ENCODE measurements at places on chromosomes 3 and 15.

GRCh38 chr15:85742186-85742821, 52.4 kb downstream of the KLHL25 start:
- no peak for DNase-seq

DNA sequence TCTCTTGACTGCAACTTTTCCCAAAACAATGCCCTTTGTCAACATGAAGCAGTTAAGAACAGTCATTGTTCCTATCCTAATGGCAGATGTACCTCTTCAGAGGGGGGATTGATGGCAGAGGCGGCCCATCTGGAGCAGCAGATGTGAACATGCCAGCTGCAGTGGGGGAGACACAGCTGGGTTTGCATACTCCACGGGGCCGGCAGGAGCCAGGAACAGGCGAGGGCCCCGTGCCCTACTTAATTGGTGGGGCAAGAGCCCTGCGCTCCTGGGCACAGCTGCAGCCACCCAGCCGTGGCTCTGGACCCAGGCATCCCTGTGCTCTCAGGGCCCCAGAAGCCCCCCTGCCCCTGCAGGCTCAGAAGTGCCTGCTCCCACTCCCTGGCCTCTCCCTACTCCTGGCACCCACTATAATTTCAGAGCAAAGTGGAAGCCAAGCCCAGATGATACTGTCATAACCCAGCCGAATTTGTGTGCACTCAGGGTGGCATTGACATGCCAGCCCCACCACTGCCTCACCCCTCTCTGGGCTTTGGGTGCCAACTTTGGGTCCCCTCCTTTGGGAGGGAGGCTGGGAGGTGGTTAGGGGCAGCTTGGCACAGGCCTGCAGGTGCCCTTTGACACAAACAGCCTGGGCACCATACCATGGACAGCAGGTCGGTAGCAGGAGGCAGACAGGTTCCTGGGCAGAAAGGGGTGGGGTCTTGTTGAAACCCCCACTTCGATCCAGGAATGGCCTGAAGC, 34.6 kb downstream of the ROPN1B start:
- DNase-seq: no peak

- no peak for DNase-seq
Observed at GRCh38 chr15:85045615-85046014, 64.0 kb downstream of the PDE8A start.

GRCh38 chr3:23723141-23723540, 82.6 kb upstream of the UBE2E1 start:
- no peak for DNase-seq

DNA sequence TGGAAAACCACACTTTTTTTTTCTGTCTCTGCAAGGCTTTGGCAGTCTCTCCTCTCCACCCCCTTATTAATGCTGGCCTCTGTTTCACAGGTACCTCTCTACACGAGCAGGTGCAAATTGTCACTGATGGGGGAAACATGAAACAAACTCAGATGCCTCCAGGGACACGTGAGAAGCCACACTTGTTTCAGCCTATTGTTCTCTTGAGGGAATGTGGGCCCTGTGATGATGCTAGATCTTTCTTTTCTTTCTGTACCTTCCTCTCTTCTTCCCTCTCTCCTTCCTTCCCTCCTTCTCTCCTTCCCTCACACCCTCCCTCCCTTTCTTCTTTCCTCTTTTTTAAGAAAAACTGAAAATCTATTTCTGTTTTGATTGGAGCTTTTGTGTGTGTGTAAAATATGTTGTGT, 5.7 kb upstream of the BLM start:
- no peak for DNase-seq

GRCh38 chr3:40179016-40179415, 130.5 kb upstream of the EIF1B start:
- DNase-seq: no peak

DNA sequence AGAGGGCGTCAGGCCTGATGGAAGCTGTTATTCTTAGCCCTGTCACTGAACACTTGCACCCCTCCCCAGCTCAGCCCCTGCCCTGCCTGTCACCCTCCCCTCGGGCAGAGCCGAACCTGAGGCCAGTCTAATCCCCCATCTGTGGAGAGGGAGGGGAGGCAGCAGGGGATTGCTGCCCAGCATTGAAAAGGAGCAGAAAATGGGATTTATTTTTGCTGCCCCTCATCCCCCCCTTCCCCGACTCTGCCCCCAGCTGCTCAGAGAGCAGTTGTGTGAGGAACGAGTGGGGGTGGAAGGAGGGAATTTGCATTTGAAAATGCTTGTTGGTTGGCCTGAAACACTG, 71.6 kb downstream of the EPHB3 start:
- no peak for DNase-seq

- no peak for DNase-seq
Observed at GRCh38 chr15:77036537-77037387, 34.1 kb downstream of the TSPAN3 start.

- no peak for DNase-seq
Observed at GRCh38 chr3:46835054-46835453, 28.2 kb downstream of the MYL3 start.

DNA sequence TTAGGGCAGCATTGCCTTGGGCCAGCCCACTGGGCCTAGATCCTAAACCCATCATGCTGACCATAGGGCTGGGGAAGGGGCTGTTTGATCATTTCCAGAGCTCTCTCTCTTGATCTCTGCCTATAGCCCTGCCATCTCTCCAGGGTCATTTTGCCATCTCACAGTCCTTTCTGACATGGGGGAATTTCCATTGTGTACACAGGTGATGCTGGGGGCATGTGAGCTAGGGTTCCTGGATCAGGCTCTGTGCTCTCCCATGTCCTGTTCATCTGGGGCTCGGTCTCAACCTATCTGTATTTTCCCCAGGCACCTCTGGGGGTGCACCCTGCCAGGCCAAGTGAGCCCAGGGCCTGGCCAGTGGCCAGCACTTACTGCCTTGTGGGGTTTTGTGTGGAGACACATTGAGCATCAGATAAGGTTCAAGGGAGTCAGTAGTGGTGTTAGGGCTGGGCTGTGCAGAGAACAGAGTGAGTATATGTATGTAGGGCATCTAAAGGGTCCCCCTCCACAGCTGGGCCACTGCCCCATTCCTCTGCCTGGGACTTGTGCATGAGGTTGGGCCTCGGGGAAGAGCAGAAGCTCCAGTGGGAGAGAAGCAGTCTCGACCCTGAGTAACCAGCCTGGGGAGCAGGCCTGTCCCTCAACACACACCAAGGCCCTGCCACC, 25.7 kb upstream of the APEH start:
- DNase-seq: no peak

- DNase-seq: no peak
Observed at GRCh38 chr15:94443186-94443585, 211.8 kb downstream of the MCTP2 start.

- no peak for DNase-seq
Observed at GRCh38 chr3:101518421-101518871, 5.4 kb upstream of the SENP7 start.

DNA sequence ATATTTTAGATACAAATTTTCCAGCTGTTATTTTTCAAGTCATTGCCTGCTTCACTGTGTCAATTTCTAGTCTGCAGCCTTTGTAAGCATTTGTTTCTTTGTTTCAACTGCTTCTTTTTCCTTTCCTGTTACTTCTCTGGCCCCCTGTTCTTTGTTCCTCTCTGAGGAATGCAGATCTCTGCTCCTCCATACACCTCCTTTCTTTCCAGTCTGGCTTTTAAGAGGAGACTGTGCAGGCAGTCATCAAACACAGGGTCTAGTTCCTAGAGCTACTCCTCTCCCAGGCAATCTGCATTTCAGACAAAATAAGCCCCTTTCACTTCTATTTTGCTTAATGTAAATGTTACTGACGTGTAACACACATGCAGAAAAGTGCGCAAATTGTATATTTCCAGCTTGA, 502.9 kb downstream of the PDCD6IP start:
- no peak for DNase-seq

- DNase-seq: no peak
Observed at GRCh38 chr3:151283387-151283786, 5.0 kb upstream of the P2RY14 start.

DNA sequence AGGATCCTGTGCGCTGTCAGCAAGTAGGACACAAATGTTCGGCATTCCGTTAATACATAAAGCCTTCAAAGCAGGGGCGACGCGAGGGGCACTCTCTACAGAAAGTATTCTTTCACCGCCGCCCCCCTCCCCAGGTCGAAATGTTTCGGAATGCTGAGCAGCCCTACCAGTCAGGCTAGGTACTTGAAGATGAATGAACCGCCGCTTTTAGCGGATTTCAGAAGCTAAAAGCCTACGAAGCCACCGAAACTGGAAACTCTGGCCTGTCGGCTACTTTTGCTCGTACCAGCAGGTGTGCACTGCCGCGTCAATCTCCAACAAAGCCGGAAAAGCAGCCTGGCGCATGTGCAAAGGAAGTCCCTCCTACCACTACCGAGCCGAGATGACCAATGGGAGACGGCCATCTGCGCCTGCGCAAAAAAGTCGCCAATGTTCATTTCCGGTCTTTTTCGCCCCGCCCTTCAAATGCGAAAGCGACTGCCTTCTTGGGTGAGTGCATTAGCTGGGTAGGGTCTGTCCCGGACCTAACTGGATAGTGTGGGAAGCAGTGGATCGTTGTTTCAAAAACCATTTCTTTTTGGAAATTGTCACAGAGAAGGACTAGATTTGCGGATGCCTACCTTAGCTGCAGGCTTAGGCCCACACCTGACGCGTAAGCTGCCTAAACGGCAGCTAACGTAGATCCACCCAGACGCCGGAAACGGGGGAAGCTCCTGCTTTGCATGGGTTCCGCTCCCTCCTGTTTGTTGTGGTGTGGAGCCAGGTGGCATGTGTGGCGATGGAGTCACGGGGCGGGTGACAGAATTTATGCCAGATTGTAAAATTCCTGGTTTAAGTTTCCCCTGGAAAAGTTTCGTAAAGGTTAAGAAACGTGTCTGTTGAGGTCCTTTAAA, at the start of gene WDR5B:
WDR5B (minus strand) TSS at position 301 of the 893 bp plus-strand sequence. CDS start 534 bp downstream, outside the sequence.
- peak; percentile 97 for DNase-seq

DNA sequence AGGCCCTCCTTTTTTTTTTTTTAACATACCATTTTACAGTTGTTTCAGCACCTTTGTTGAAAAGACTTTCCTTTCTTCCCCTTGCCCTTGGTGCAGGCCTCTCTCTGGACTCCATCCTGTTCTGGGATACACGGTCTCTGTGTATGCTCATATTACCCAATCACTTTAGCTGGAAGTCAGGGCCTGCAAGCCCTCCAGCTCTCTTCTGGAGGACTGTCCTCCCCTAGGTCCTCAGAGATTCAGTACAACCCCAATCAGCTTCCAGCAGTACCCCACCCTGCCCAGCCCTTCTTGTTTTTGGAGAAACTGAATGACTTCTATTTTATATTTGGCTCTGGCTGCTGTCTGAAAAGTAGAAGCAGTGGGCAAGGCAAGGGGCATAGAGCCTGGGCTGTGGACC, 270.8 kb downstream of the KLF13 start:
- DNase-seq: no peak

DNA sequence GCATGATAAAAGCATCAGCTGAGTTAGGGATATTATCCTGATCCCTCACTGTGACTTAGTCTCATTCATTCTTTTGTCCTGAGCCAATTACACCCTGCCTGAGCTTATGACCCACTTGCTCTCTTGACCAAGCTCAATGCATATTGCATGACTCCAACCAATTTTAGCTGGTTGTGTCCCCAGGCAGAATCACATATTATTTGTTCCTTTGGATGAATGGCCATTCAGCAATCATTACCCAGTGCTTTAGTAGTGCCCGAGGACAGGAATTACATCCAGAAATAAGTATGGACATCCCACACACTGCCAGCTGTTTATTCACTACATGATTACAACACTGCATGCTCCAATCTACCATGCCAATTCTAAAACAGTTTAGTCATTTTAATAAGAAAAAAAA, 322.5 kb downstream of the ZBBX start:
- no peak for DNase-seq

DNA sequence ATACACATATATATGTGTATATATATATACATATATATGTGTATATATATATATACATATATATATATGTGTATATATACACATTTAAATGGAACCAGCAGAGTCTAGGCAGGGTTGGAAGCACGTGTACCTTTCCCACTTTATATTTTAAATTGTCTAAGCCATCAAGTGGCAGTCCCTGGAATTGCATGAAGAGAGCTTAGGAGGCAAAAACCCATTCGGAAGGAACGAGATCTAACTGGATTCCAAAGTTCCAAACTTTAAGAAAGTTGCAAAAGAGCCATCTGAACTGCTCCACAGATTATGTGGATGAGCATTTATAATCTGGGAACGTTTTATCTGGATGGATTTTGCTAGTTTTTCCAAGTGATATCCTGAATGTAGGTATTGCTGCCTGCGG, 186.5 kb downstream of the FOXP1 start:
- no peak for DNase-seq

DNA sequence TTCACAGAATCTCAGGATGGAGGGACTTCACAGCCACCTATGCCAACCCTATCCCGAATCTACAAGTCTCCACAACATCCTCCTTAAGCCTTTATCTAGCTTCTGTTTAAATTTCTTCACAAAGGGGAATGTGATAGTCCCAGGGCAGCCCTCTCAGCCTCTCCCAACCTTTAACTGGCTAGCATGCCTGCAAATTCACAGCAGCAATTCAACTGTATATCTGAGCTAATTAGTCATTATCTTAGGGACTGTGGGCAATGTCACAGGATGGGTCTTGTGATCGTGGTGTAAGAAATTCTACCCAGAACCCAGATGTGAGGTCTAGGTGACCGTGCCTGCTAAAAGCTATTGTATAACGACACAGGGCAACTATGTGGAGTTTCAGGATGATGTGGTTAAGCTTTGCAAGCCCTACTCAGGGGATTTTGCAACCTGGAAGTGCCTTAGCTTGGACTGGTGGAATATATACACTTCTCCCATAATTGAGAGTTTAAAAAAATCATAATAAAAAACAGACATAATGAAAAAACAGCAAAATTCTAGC, 65.5 kb upstream of the FBN1 start:
- no peak for DNase-seq
